Right forelimb (tissue), 1 donor: ENCODE measurements at places on chromosomes 1 and 21.
A peak's percentile ranks its signal among the peaks of the same experiment; 100 is the strongest.

- no peak for DNase-seq
Observed at GRCh38 chr1:179124873-179125272, 43.0 kb downstream of the TOR3A start.

- DNase-seq = no peak
Observed at GRCh38 chr1:2534687-2535441, 4.8 kb upstream of the HES5 start.

- no peak for DNase-seq
Observed at GRCh38 chr1:25945761-25946160, 39.5 kb upstream of the STMN1 start.

DNA sequence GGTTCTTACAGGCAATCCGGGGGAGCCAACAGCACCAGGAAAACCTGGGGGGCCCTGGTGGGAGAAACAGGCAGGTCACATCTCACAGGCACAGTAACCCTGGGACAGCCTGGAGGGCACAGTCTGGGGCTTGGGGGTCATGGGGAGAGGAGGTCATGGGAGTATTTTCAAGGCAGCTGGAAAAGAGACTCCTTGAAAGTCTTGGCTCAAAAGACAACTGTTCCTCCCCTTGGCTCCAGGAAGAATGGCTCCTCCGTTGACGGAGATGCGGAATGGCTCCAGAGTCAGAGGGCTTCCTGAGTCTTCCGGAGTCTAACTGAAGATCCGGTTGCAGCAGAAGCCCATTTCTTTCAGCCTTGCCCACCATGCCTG lies 25.9 kb upstream of the PEF1 start:
- no peak for DNase-seq

GRCh38 chr1:25245809-25246599 lies 1.2 kb downstream of the RSRP1 start:
- DNase-seq = no peak

DNA sequence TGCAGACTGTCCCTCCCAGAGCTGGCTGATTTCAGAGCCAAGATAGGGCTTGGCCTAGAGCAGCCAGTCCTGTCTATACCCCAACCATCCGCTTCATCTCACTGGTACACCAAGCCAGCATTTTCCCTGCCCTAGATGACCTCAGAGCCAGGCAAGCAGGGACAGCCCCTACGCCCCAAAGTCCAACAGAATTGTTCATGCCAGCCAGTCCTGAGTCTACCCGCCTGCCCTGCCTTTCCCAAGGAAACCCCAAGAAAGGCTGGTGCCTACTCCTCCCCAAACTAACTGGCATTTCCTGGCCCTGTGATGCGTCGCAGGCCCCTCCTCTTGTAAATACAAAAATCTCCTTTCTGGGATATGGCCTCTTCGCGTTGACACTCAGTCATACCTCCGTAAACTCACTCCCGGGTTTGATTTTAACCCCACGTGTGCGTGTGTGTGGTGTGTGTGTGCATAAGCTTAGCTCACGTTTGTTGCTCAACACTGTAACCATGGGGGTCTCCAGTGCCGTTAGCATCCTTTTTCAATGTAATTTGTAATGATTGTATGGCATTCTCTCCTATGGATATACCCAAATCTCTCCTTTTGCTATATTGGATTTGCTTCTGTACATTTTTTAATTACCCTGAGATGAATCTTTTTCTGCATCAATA lies 75.3 kb downstream of the SIK1 start:
- no peak for DNase-seq

DNA sequence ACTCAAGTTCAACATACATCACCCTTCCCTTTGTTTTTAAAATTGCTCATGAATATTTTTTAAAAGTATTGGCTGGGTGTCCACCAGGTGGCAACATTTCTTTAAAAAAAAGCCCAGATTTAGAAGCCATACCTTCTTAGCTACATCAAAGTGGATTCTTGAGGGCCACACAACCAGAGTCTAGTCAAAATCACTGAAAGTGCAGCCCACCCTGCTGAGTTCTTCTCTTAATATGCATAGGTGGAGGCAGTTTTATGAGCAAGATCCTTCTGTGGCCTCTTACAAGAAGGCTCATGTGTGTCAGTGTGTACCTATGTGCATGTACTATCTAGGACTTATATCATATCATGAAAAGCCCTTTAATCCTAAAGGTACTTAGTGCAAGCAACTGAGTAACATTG lies 16.9 kb upstream of the GNG12 start:
- DNase-seq = no peak

DNA sequence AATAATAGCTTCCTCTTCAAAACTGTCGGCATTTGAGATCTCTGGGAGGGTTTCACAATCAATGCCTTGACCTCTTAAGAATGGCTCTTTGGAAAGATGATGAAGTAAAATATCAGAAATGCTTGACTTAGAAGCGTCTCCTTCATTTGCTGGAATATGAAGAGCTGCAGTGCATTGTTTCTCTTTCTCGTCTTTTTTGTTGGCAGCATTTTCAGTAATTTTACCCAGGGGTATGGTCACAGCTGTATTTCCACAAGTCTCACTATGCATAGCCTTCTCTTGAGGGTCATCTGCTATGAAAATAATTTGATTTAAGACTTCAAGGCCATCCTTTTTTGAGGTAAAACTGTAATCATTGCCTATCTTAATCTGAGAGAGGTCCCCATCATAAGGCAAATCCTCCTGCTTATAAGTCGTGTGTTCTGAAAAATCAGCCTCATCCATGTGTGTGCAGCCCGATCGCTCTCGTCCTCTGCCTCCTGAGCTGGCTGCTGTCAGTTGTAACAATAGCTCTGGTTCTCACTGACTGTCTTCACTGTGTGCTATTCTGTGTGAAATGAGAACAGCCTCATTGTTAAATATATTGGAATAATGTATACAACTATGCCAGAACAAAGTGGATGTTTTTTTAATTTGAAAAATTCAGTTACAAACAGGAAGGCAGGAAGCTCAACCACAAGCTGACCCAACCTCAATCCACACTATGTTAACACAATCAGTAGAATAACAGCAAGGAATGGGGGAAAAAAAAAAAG lies 4.5 kb downstream of the AKNAD1 start:
- DNase-seq = no peak

DNA sequence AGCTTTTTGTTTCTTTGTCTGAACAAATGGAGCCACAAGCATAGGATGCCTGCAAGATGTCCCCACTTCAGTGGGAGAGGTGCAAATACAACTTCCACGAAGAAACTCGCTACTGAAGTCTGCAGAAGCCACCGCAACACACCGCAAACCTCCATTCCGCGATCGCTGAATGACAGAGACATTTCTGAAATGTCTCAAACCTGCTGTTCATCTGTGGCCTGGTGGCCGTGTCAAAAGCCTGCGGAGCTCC lies 1.0 kb downstream of the TP53BP2 start:
- peak; percentile 47 for DNase-seq

DNA sequence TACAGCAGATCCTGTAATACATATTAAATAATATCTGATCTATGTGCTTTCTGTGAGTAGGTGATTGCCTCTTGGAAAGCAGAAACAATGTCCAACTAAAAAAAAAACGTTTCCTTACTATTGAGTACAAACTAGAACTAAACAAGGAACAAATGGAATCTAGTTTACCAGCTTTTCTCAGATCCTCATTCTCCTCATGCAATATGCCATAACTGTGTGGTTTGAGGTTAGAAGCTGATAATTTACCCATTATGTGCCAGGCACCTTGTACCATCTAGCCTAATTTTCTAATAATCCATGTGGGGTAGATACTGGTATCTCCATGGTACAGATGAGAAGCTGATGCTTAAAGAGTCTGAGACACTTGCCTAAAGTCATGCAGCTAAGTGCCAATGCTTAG lies 154.7 kb downstream of the PTGER3 start:
- DNase-seq = no peak

DNA sequence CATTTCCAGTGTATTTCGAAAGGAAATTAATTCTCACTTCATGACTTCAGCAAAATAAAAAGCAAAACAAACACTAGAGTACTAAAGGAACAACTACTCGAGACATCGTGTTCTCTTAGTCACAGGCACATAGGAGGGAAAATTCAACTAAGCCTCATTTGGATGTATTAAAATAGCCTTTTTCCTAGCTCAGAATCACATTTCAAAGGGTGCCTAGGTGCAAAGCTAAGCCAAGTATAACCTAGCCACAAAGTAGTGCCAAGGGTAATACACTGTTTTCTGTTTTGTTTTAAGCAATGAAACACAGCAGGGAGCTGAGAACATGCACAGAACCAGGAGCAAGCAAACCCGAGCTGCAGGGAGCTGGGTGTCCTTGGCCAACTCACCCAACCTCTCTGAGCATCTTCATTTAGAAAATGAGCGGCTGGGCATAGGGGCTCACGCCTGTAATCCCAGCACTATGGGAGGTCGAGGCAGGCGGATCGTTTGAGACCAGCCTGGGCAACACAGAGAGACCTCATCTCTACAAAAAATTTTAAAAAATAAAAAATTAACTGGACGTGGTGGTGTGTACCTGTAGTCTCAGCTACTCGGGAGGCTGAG lies 26.6 kb upstream of the ACBD6 start:
- DNase-seq = no peak

DNA sequence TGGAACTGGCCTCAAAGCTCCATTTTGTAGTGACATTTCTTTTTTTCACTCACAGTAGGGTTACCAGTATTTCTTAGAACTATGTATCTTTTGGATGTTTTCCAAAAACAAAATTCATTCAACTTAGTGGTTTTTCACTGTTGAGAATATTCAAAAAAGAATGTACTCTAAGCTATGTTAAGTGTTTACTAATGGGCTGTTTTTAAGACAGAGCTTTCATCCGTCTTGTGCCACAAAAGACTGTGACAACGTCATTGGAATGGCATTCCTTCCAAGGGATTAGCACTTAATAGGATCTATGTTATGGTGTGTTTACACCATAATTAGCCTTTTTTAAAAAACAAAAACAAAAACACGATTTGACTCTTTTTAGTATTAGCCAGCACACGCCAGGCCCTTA lies 66.8 kb downstream of the TTC3 start:
- DNase-seq = no peak

GRCh38 chr1:87872189-87872588 lies 543.5 kb downstream of the LMO4 start:
- DNase-seq = no peak

- no peak for DNase-seq
Observed at GRCh38 chr1:36743286-36744005, 260.7 kb upstream of the CSF3R start.

DNA sequence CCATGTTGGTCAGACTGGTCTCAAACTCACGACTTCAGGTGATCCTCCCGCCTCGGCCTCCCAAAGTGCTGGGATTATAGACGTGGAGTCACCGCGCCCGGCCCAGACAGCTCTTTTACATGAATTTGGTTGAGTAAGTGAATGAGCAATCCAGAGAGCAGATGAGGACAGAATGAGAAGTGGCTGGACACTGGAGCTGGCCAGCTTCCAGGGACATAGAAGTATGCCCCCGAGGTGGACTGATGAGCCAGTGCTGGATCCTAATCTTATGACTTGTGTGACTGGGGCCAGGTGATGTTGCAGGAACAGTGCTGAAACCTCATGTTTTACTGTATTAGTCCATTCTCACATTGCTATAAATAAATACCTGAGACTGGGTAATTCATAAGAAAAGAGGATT lies 35.9 kb upstream of the KANK4 start:
- no peak for DNase-seq

GRCh38 chr1:208089761-208090370 lies 154.3 kb downstream of the PLXNA2 start:
- no peak for DNase-seq

- peak; percentile 73 for DNase-seq
Observed at GRCh38 chr1:41454406-41454805, 30.1 kb downstream of the EDN2 start.

DNA sequence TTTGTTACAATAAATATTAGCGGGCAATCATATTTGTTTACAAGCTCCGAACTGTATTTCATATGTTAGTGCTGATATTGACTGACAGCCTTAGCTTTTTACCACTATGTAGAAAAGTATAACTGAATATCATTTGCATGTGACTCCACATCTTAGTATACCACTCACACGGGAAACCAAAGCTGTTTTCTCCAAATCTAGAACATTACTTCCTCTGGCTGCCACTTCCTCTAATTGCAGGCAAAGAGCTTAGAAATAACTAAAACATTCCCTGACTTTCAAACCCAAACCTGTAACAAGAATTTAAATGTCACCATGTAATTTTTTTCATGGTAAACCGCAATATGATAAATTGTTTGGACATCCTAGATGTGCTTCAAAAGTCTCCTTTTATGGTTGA lies 174.7 kb downstream of the LBR start:
- DNase-seq = no peak

DNA sequence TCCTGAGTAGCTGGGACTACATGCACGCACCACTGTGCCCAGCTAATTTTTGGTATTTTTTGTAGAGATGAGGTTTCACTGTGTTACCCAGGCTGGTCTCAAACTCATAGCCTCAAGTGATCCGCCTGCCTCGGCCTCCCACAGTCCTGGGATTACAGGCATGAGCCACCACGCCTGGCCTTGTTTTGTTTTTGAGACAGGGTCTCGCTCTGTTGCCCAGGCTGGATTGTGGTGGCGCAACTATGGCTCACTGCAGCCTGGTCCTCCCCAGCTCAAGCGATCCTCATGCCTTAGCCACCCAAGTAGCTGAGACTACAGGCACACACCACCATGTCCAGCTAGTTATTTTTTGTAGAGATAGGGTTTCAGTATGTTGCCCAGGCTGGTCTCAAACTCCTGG lies 26.0 kb downstream of the PARK7 start:
- no peak for DNase-seq

DNA sequence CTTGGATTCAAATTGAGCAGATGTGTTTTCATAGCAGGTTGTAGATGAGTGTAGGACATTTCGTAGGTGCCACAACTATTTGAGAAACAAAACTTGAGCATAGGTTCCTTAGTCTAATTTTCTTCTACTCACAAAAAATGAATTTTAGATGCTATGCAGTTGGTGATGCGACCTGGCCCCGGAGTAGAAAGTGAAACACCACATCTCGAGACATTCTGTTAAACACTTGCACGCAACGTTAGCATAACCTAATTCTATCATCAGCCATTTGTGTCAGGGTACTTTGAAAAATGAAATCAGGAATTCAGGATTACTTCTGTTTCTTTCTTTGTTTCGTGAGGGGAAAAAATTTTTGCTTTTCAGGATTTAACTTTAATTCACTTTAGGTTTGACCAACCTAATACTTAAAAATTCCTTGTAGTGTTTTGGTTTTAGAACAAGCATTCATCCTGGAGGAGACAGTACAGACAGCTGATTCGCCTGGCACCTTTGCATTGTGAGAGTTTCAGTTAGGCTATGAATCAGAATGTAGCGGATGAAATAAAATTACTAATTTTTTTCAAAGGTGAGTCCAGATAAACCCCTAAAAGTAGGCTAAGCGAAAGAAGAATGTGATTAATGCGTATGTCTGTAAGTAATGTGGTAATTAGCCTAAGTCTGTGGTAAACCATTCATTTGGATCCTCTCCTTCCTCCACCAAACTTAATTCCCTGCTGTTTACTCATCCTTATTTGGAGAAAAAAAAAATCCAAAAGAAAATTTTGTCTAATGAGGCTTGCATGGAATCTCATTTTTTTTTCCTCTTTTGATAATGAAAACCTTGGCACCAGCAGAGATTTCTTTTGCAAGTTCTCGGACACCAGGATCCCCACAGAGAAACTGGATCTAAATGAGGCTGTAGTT lies 44.9 kb downstream of the MAP3K21 start:
- DNase-seq = no peak

- no peak for DNase-seq
Observed at GRCh38 chr1:37094302-37094701, 60.0 kb upstream of the GRIK3 start.

- DNase-seq = no peak
Observed at GRCh38 chr21:37550618-37551330, 184.2 kb downstream of the DYRK1A start.
